ENCODE measurements at places on chromosomes 3 and 15. TPM values are rescaled to one million over a fixed set of nuclear protein-coding genes. Genes with fewer than 3 reads are reported as not detected.

ZNF385D gene
- polyA plus RNA-seq, result not detected

KY gene
- not detected for polyA plus RNA-seq

VEPH1 gene
- polyA plus RNA-seq, result not detected

APOD gene
- polyA plus RNA-seq, result not detected

NRROS gene
- 14.1 TPM for polyA plus RNA-seq

GPR27 gene
- polyA plus RNA-seq, result 1.3 TPM

LMOD3 gene
- 0.08 TPM for polyA plus RNA-seq

ROBO1 gene
- not detected for polyA plus RNA-seq

MASP1 gene
- not detected for polyA plus RNA-seq

SPSB4 gene
- polyA plus RNA-seq, result not detected

MESP2 gene
- not detected for polyA plus RNA-seq

KLHL40 gene
- not detected for polyA plus RNA-seq

THBS1 gene
- polyA plus RNA-seq, result 2.2 TPM
